Activated naive CD8-positive, alpha-beta T cell treated with anti-CD3 and anti-CD28 coated beads, Interleukin-2, amount 10 ng/mL, durations not matched to agents 7 days and 5 days (primary cell): ENCODE measurements at places on chromosomes 4 and X.

DNA sequence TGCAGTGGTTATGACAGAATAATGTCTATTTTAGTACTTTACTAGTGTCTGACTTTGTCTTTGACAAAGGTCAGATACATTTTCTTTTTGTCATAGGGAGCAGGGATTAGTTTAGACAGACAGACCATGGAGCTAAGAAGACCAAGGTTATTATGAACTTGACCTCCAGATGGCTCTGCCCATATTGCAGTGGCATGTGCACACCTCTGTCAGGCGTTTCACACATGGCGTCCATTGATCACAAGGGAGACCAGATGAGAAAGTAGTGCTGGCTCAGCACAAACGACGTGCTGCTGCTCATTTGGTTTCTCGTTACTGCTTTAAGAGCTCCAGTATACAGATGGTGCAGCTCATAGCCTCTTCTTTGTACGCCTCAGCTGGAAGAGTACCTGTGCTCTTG is 56.3 kb upstream of the HPSE start:
- no peak for DNase-seq

DNA sequence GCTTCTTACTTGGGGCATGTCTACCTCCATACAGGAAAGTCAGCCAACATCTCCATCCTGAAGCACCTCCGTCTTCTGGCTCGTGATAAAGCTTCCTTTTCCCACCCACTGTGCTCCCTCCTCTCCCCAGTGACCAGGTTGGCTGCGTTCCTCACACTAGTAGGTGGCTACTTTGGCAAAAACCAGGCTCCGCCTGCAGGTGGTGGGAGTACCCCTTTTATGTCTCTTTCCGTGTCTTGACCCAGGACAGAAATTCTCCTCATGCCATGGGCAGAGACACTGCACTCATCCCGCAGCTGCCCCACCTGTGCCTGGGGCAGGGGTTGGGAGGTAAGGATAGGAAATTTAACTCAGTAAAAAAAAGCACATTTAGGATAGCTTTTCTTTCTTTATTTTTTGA is 50.9 kb downstream of the ENPP6 start:
- DNase-seq, result no peak

DNA sequence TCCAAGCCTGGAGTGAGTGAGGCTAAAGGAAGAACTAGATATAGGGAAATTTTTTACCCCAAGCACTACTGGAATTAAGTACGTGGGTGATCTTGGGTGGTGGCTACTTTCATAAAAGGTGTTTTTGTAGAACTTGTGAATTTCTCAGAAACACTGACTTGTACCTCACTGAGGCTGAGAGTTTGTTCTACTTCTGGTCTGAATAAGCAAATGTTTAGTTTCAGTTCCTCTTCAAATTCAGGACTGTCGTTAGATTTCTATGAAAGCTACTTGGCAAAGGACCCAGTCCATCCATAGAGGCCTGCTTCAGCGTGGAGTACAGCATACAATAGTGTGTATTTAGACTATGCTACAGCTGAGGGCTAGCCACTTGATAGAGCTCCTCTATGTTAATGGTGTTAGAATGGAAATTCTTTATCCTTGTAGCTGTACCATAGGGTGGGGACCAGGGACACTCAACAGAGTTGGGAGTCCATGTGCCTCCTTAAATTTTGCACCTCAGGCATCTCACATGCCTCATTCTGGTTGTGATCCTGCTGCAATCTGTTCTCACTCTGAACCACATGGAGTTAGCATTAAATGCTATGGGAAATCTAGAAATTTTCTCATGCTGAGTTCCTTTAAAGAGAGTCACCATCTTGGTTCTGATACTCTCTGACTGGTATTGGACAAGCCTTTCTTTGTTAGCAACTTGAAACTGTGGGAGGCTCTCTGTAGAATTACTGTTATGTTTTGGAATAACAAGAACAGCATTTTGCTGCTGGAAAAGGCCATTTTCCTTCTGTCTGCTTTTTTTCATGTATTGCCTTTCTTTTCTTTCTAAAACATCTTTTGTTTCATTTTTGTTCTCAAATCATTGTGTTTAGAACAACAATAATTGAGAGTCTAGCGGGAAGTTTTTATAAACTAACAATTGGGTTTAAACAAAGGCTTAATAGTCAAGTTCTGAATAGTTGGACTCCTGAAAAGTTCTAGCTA is 86.8 kb downstream of the PDGFRA start:
- no peak for DNase-seq

DNA sequence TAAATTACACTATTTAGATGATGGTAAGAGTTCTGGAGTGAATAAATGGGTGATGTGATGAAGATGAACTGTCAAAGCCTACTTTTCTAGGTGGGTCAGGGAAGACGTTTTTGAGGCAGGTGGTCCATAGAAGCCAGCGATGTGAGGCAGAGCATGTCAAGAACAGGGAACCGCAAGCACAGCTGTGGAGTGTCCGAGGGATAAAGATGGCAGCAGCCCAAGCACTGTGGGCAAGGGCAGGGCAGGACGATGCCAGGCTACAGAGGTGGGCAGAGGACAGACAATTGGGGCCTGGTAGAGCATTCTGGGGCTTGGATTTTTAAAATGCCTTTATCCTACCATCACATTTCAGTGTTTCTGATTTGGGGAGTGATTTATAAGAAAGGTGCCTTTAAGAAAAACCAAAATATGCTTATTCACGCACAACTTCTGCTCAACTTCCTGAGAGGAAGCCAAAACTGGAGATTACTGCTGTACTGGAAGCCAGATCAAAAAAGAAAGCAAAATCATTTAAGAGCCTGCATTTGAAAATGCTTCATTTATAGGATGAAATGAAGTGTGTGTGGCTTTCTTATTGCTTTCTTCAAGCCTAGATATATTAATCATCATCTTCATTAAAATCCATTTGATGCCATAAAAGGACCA is 119.0 kb upstream of the WDR17 start:
- DNase-seq, result no peak

GRCh38 chr4:122762520-122762919 is 30.0 kb downstream of the BBS12 start:
- DNase-seq, result no peak
